CD8-positive, alpha-beta memory T cell (primary cell): ENCODE measurements at places on chromosomes 11 and 22.

GRCh38 chr11:131229221-131229620 lies 141.2 kb upstream of the NTM start:
- H3K4me3 ChIP-seq = no peak overlapping the region
- DNase-seq = no peak
- H3K36me3 ChIP-seq = no peaks in the 10 kb centered on the region
- H3K27ac ChIP-seq = no peak overlapping the region
- H3K4me1 ChIP-seq = no peaks in the 10 kb centered on the region

GRCh38 chr22:11066458-11067285 lies 4461.3 kb upstream of the OR11H1 start:
- H3K36me3 ChIP-seq = no peaks in the 10 kb centered on the region
- no peaks in the 10 kb centered on the region for H3K4me1 ChIP-seq
- DNase-seq = no peak
- H3K27ac ChIP-seq = no peak overlapping the region
- no peaks in the 10 kb centered on the region for H3K27me3 ChIP-seq

DNA sequence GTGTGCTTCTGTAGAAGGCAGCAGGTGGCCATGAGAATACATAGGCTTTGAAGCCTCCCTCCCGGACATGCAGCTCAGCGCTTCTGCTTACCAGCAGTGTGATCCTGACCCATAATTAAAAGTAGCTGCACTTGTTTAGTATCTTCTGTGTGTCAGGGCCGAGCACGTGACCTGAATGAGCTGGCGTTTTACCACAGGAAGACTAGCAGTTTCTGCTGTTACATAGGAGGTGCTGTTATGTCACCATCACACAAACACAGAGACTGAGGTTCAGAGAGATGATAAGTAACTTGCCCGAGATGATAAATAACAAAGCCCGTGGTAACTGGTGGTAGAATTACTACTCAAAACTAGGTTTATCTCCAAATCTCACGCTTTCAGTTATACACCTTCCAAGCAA lies 329.5 kb downstream of the OPCML start:
- no peaks in the 10 kb centered on the region for H3K27me3 ChIP-seq
- DNase-seq = no peak
- no peaks in the 10 kb centered on the region for H3K36me3 ChIP-seq
- H3K4me1 ChIP-seq = no peaks in the 10 kb centered on the region
- no peak overlapping the region for H3K4me3 ChIP-seq

- no peaks in the 10 kb centered on the region for H3K4me1 ChIP-seq
- H3K27me3 ChIP-seq = no peaks in the 10 kb centered on the region
- no peaks in the 10 kb centered on the region for H3K36me3 ChIP-seq
- no peak overlapping the region for H3K4me3 ChIP-seq
- no peak for DNase-seq
Observed at GRCh38 chr22:35039625-35040024, 26.3 kb upstream of the ISX start.

DNA sequence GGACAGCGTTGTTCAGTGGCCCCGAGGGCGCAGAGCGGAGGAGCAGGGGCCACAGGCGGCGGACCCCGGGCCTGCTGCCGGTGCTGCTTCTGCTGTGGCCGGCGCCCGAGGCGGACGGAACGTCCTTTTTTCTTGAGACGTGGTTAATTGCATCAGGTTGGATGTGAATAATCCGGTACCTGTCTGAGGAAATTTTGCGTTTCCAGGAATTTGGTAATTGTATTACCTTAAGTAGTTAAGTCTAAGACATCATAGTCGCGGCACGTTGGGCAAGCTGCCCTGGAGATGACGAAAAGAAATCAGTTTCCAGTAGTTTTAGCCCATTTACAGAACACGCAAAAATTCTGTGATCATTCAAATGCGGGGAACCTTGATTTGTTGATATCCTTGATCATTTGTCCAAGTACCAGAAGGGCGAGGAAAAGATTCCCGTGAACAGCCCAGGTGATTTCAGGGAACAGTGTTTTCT lies 789 bp downstream of the SPECC1L start:
- peak overlapping the region; percentile 85 for H3K4me3 ChIP-seq
- H3K27me3 ChIP-seq = no peaks in the 10 kb centered on the region
- H3K27ac ChIP-seq = peak overlapping the region; percentile 80
- no peak for DNase-seq
- H3K36me3 ChIP-seq = no peaks in the 10 kb centered on the region

GRCh38 chr11:47914743-47915142 lies 65.6 kb upstream of the PTPRJ start:
- peaks cover 38% of the 10 kb centered on the region for H3K4me1 ChIP-seq
- no peak for DNase-seq
- no peaks in the 10 kb centered on the region for H3K27me3 ChIP-seq
- H3K27ac ChIP-seq = no peak overlapping the region
